ENCODE measurements at places on chromosomes 7 and 10.

DNA sequence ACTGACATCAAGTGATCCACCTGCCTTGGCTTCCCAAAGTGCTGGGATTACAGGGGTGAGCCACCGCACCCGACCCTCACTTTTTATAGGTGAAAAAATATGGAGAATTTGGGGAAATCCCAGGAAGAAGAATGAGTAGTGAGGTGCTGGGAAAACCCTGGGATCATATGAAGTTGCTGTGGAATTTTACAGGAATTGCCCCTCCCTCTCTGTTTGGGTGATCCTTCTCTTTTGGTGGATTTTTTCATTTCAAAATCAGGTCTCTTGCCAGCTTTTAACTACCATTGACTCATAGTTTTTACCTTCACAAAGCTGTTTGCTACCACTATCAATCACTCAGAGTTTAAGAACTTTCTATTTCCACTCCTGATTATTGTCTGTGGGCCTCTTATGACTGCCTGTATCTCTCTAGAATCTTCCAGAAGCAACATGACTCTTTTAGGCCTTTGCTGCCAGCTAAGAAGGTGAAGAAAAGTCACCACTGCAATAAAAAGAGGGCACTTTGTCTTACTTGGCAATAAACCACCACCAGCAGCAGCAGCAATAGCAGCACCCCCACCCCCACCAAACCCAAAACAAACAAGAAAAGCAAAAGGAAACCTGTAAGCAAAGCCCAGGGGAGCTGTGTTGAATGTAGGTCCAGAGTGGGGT, 4.0 kb upstream of the GIMAP8 start:
- no peak for DNase-seq

DNA sequence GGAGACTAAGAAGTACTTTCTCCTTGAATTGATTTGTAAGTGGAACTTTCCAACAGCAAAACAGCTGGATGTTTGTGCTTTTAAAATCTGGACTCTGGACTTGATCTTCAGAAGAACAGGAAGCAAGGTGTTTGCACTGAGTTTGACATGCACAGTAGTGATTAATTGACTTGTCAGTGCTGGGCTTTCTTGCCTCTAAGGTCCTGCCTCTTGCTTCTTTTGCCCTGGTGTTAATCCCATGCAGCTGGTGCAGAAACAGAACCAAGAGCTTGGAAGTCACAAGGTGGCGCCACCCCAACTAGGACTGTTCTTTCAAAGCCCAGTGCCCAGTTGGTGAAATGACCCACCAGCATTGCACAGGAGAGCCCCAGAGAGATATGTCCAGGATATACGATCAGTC, 66.8 kb upstream of the SEPHS1 start:
- DNase-seq = no peak

DNA sequence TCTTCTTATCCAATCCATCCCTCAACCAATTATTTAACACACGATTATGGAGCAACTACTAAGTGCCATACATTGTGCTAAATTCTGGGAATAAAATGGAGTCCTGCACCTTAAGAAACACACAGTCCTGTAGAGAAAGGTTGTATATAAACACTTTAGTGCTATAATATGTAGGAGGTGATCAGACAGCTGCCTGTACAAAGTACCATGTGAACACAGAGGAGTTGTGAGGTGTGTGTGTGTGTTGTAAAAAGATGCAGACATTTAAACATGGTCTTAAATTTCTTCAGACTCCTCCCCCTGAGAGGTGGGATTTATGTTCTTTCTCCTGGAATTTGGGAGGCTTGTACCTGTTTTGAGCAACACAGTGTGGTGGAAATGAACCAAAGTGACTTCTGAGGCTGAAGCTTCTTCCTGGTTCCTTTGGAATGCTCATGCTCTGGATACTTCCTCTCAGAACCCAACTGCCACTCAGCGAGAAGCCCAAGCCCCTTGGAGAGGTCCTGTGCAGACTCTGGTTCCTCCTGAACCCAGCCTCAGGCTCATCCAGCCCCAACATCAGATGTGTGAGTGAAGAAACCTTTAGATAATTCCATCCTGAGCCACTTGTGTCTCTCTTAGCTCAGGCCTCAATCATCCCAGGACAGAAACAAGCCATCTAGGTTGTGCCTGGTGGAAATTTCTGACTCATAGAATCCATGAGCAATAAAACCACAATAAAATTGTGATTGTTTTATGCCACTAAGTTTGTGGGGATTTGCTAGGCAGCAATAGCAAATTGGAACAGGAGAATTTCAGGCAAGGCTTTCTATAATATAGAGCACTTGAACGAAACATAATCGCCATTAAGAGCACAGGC, 161.2 kb upstream of the FAM3C start:
- no peak for DNase-seq

- DNase-seq = no peak
These were observed 284.8 kb downstream of the C7orf25 start for GRCh38 chr7:42627101-42627500.
